Glutamatergic neuron (in vitro differentiated cells): ENCODE measurements at places on chromosomes 6 and 20.
A peak's percentile ranks its signal among the peaks of the same experiment; 100 is the strongest.

- DNase-seq: no peak
Measured at GRCh38 chr20:17823409-17824144, 123.8 kb downstream of the BANF2 start.

DNA sequence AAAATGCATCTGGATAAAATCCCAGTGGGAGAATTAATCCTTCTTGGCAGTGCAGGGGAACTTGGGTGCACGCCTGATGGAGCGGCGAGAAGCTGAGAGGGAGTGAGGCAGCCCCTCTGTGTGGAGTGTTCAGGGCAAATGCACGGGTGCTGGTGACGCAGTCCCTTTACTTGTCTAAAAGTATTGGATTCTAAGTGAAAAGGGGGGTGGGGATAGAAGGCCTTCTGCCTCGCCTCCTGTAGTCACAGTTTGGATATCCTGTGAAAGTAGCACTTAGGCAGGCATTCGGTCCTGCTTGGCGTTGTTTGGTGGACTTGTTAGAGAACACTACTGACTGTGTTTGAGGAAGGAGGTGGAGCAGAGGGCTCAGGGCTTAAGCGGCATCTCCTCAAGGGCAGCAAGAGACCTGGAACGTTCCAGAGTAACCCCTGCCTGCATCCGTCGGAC lies 39.3 kb downstream of the PHACTR3 start:
- DNase-seq: no peak

- no peak for DNase-seq
Measured at GRCh38 chr6:17601386-17601703, 1.2 kb downstream of the FAM8A1 start.

GRCh38 chr6:133017581-133017980 lies 203.2 kb downstream of the RPS12 start:
- DNase-seq: no peak

GRCh38 chr6:100881707-100882040 lies 545 bp upstream of the ASCC3 start:
- no peak for DNase-seq

DNA sequence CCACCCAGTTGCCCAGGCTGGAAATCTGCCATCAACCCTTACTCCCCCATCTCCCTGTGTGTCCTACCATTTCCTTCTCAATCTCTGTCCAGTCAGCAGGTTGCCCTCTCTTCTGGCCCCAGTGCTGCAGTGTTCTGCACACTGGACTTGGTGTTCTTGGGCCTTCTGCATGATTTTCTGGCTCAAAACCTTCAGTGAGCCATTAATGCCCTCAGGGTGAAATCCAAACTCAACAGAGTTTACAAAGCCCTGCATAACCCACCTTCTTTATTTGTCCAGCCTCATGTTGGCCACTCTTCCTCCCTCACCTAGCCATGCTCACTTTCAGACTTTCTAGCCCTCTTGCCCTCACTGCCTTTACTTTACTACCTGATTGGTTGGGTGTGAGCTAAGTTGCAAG lies 5.0 kb upstream of the GSTA3 start:
- DNase-seq: no peak

DNA sequence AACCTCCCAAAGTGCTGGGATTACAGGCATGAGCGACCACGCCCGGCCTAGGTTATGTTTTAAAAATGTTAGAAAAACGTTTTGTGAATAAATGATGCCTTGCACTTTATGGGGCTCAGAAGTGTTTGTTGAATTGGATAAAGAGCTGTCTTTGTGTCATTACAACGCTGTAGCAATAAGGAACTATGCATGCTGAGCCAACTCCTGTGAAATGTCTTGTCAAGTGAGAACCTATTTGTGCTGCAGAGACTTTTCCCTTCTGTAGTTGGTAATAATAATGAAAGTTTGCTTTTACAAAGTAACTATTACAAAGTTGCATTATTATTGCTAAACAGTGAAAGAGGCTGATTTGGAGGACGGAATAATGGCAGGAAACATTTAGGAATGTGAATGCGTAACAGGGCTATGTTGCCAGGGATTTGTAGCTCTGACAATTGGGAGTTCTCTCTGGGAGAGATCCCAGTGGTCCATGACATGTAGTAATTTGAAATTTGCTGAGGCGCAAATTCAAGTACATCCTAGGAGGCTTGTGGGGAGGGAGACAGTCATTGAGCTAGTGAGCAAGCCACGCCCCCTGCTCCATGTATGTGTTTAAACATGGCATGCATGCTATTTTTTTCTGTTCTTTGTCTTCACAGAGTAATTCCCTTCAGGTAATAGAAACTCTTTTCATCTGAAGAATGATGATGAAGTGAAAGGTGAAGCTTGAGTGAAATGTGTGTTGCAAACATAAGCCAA lies 16.8 kb upstream of the BICRAL start:
- DNase-seq: no peak

DNA sequence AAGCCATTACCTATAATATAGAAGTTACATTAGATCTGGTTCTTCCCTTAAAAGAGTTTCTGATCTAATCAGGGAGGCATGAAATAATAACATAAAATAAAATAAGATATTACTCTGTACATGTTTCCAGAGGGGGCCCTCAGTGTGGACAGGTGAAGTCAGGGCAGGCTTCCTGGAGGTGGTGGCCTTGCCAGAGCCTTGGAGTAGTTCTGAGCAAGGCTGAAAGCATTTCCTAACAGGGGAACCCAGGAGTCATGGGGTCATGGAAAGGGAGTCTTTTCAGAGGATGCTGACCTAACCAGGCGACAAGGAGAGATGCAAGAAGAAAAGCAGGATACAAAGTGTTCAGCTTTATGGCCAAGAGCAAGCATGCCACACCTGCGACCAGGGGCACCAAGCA lies 471.3 kb upstream of the AGPAT4 start:
- no peak for DNase-seq

- no peak for DNase-seq
Measured at GRCh38 chr6:146593986-146594385, 4.8 kb upstream of the ADGB start.

DNA sequence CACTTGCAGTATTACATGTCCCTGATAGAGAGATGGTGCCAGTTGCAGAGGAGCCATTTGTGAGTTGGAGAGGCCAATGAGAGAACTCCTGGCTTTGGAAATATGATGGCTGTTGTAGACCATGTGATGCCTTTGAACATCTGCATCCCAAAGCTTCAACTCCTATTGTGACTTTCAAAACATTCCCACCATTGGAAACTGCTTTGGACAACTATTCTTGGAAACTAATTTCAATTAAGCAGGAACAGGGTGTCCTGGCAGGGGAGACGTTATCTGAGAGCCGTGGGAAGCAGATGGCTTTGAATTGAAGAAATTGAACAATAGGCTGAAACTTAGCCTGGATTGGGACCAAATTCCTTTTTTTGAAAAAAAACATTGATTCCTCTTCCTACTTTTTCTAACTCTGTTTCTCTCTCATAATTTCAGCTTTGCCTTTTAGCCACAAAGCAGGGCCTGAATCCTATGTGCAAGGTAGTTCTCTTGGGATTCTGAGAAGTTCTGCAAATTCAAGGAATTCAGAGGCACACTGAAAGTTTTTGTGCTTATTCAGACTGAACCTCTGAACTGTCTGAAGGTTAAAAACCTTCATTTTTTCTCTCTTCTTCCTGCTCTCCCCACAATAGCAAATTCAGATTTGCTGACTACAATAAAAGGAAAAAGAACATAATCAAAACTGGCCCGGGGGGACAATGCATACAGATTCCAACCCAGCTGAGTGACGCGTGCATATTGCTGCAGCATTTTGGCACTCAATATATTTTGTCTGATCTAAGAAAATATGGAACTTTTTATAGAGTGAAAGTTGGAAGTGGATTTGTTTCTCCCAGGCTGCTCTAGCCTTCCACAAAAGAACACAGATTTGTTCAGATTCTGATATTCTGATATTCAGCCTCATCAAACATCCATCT lies 720.4 kb upstream of the CHD6 start:
- DNase-seq: no peak

GRCh38 chr20:63067266-63067635 lies 60.5 kb upstream of the BHLHE23 start:
- no peak for DNase-seq

GRCh38 chr6:18350712-18351111 lies 36.4 kb upstream of the RNF144B start:
- DNase-seq: no peak

DNA sequence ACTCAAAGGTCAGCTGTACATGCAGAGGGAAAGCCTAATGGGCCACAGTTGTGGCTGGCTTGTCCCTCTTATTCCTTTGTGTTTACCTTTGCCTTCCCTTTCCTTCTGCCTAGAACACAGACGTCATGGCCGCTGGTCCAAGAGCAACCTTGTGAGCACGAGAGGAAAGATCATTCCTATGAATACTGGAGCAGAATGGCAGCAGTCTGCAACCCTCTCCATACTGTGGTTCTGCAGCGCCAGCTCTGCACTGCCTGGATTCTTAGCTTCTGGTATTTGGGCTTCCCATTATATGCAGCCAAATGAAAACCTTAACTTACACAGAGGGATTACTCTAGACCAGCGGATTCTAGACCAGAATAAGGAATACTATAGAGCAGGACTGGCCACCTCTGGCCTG lies 12.4 kb downstream of the TBC1D7 start:
- DNase-seq: no peak

- no peak for DNase-seq
Measured at GRCh38 chr6:136180704-136181511, 69.2 kb downstream of the MTFR2 start.

- DNase-seq: no peak
Measured at GRCh38 chr20:57901526-57901925, 191.7 kb upstream of the PMEPA1 start.

DNA sequence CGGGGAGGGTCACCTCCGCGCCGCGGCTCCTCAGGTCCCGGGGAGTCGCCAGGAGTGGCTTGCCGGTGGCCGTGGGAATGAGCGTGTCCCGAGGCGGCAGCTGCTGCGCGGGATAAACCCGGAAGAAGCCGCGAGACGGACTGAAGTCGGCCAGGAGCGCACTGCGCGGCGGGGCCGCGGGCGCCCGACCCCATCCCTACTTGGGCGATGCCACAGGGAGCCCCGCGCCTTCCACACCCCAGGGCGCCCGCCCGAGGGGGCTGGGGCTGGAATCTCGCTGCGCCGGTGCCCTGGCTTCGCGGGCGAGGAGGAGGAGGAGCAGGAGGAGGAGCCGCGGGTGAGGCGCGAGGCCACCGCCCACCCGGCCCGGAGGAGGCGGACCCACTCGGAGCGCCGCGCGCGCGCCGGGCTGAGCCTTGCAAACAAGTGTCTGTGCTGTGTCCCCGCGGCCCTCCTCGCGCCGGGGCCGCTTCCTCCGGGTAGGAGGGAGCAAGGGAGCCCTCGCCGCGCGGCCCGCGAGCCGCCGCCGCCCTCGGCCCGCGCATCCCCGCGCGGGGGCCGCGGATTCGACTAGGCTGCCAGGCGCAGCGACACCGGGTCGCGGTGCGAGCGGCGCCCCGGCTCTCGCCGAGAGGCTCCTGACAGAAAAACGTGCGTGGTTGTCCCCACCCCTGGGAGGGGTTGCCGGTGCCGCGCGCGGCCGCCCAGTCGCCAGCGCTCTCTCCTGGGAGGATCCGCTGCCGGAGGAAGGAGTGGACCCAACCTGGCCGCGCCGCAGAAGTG lies at the start of gene ZDHHC14:
Gene ZDHHC14, plus strand, starts transcription at position 412 of the 783 bp plus-strand sequence.
- peak; percentile 86 for DNase-seq

DNA sequence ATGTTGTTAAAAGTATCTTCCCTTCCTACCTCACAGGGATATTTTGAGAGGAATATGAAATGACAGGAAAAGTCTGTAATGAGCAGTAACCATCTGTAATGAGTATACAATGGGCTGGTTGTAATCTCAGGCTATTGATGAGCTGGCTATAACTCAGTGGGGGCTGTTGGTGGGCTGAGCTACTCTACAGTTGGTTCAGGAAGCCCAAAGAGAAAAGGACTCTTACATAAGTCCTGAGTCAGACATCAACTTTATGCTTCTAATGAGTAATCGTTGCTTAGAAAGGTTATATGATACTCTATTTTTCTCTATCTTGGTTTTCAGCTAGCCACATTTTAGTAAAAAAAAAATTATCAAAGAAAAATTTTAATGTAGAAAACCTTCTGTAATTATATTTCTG lies 26.4 kb downstream of the ZNF391 start:
- DNase-seq: no peak

DNA sequence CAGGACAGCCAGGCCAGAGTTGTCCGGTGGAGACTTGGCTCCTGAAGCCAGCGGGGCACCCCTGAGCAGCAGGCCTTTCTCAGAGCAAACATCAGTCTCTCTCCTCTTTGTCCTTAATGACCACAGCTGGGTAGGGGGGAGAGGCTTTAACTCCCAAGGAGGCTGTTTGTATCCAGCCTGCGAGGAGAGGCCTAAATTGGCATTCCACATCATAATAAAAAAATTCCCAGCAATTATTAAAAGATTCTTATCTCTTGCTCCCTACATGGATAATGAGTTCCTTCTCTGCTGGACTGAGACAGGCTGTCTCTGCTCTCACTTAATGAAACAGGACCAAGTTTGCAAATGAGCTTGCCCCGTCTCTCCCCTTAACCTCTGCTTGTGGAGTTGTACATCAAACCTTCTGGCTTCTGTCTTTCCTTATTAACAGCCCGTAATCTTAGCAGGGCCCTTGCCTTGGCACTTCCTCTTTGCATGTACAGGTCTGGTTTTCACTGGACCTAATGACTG lies 838.2 kb downstream of the MAFB start:
- no peak for DNase-seq

DNA sequence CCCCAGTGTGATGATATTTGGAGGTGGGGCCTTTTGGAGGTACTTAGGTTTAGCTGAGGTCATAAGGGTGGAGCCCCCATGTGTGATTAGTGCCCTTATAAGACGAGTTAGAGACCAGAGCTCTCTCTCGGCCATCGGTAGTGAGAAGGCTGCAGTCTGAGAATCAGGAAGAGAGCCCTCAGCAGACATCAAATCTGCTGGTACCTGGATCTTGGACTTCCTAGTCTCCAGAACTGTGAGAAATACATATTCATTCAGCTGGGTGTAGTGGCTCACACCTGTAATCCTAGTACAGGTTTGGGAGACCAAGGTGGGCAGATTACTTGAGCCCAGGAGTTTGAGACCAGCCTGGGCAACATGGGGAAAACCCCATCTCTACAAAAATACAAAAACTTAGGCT lies 48.7 kb upstream of the DDR1 start:
- no peak for DNase-seq

DNA sequence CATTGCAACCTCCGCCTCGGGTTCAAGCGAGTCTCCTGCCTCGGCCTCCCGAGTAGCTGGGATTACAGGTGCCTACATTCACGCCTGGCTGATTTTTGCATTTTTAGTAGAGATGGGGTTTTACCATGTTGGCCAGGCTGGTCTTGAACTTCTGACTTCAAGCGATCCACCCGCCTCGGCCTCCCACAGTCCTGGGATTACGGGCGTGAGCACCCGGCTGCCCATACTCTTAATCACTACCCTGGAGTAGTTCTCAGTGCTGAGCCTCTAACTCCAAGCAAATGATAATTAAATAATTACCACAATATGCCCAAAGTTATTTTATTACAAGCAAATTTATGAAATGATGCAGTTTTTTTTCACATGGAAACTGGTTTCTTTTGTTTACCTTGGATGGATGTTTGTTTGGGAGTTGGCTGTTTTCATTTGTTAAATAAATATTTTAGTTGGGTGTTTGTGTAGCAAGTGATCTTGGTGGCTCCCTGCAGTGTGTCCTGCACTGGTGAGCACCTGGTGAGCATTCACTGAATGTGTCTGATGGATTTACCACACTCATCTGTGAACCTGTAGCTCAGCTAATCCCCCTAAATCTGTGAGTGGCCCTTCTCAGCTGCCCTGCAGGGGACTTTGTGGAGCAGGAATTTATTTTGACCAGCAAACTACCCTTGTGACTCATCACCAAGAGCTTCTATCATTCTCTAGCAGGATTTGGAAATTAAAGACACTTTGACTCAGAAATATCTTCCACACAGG lies 36.9 kb downstream of the UTRN start:
- DNase-seq: no peak
